ENCODE measurements at places on chromosomes 2 and 18.

GRCh38 chr2:160338901-160339685, 139.0 kb upstream of the ITGB6 start:
- DNase-seq = no peak

- no peak for DNase-seq
Observed at GRCh38 chr2:21818212-21818795, 694.5 kb downstream of the TDRD15 start.

DNA sequence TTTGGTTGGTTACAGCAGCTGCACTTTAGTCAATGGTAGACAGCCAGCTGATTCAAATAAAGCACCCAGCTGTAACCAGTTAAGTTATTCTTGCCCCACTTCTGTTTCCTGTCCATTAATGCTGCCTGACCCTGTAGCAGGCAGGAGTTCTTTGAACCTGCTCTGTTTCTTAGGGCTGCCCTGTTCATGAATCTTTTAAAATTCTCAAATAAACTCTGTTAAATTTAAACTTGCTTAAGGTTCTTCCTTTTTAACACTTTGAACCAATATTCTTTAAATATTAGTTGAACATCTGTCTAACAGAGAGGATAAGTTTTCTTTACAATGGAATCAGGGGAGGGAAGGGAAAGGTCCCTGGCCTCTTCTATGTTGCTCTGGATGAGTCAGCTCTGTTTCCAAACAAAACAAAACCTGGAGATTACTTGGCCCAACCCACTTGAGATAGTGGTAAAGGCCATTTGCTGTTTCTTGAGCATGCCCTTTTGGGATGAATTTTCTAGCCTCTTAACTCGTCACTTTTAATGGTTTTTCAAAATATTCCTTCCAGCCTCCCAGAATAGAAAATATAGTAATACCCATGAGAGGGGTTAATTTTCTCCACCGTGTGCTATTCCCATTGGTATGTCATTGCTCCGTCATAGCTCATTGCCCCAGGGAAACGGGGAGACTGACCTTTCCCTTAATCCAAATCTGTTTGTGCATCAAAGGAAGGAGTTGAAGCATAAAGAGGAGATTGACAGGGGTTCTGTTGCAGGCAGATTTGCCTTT, 112.1 kb upstream of the FHL2 start:
- no peak for DNase-seq

DNA sequence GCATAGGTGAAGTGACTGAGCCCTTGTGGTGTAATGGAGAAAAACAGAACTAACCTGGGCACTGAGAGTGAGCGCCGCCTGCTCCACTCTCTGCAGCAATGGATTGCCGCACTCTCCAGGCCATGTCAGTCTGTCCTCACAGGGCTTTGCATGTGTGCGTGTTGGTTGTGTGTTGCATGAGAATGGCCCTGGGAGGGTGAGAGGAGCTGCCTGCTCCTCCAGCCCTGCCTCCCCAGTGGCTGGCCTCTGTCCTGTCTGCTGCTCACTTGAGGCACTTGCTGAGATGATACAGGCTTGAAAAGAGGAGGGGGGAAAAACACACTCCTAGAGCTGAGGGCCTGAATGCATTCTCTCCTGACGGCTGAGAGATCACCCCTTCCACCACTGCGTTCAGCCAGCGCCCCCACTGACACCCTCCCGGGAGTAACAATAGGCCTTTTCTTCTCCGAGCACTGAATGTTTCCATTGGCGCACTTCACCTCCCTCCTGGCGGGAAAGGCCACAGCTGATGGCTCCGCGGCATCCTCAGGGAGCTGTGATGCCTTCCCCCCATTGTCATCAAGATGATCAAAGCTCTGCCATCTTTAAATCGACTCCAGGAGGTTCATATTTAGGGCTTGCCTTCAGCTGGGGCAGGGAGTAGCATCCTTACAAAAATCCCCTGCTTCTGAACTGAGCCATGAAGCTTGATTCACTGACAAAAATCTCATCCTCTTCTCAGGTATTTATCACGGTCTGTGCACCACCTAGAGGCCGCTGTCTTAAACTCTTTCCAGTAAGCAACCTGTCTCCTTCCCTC, 49.9 kb upstream of the DAPL1 start:
- DNase-seq = peak; percentile 31

- no peak for DNase-seq
Observed at GRCh38 chr2:62435720-62436119, 70.3 kb downstream of the TMEM17 start.

DNA sequence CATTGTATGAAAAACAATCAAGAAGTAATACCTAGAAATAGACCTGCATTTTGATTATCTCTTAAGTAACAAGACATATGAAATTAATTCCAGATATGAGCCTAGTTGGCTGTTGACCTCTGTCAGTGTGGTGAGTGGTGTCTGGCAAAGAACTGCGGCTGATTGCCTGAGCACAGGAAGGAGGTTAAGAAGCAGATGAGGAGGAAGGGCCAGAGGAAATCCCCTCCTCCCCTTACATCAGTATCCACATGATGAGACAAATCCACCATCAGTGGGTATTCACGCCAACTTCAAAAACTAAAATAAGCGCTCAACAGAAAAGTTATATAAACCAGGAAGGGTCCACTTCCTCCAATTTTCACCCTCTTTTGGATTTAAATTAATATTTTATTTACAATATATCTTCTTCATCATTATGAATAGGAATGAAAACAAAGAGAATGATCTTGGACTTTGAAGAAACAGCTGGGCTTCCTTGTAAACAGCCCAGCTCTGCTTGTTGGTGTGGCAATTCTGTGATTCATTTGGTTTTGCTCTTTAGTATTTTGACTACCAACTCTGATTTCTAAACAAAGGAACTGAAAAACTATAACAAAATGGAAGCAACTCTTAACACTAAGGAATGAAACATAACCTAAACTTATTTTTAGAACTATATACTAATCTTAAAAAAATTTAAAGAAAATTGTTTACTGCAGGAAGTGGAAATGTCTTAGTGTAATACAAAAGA, 27.3 kb downstream of the RFTN2 start:
- DNase-seq = no peak

GRCh38 chr2:57760381-57760801, 286.2 kb upstream of the VRK2 start:
- no peak for DNase-seq

DNA sequence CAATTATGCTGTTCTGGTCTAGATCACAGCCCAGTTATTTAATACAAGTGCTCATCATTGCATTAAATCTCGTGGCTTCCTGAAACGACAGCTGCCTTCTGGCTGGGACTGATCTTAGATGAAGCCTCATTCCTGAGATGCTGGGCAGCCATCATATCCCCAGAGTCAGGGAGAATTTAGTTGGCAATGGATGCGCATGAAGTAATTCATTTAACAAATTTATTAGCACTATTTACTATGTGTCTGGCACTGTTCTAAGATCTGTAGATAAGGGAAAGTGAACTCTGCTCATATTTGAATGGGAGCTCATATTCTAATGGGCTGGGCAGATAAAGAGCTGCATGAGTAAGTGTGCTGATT, 244.7 kb downstream of the KCNS3 start:
- DNase-seq = no peak

- DNase-seq = no peak
Observed at GRCh38 chr18:48929941-48930713, 20.6 kb downstream of the SMAD7 start.

DNA sequence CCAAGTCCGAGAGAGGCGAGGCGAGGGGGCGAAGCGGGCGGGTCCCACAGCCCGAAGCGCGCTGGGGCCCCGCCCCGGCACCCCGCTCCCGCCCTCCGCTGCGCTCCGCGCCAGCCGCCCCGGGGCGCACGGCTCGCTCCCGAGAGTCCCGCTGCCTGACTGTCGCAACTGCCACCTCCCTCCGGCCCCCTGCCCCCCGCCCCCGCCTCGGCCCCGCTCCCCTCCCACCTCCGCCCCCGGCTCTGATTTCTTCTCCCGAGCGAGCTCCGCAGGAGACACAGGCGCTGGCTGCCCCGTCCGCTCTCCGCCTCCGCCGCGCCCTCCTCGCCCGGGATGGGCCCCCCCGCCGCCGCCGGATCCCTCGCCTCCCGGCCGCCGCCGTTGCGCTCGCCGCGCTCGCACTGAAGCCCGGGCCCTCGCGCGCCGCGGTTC, at the start of gene WNT6:
Gene WNT6, plus strand, starts transcription at position 250 of the 432 bp plus-strand sequence. CDS start 233 bp downstream, outside the sequence.
- no peak for DNase-seq

DNA sequence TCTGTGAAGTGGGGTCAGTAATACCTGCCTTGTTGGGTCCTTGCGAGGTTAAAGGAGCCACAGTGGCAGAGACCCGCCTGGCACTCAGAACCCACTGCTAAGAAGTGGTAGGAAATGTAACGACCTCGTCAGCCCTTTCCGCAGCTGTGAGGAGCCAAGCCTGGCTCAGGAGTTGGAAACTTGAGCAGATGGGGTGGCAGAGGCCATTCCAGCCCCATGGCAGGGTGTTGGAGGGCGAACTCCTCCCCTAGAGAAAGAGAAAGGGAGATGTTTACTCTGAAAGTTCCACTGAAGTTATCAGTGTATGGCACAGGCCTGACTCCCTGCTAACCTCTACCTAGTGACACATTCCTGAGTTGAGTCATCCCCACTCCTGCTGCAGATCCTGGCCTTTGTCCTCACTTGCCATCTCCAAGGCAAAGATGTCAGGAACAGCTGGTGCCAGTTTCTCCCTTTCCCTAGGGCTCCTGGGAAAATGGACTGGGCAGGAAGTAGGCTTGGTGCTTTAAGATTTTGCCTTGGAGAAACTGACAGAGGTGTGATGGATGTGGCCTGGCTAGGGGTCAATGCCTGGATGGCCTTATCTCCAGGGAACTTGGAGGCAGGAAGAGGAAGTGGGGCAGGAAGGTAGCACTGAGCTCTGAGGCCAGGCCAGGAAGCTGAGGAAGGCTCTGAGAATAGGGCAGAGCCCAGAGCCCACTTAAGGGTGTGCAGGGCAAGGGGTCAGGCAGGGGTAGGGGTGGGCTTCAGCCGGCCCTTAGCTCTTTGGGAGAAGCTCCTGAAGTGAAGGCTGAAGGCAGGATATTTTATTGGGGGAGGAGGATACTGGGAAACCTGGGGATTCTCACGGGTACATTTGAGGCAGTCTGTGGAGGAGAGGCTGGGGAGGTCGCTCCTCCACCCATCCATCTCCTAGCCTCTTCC, 888 bp downstream of the VAMP5 start:
- peak; percentile 46 for DNase-seq

DNA sequence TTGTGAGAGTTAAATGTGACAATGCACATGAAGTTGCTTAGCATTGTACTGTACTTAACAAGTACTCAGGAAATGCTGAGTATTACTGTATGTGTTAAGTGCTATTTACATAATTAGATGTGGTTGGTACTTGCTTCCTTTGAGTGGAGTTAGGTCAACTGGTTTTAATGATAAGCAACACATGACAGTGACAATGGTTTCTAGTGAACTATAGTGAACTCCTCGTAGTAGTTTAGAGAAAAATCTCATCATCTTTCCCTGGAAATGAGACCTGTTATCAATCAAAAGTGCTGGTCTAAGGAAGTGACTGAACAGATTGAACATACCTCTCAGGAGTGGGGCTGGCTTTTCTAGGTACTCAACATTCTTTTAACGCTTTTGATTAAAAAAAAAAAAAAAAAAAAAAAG, 29.2 kb upstream of the ZDBF2 start:
- no peak for DNase-seq

- no peak for DNase-seq
Observed at GRCh38 chr2:197591339-197592072, 75.6 kb downstream of the MOB4 start.

DNA sequence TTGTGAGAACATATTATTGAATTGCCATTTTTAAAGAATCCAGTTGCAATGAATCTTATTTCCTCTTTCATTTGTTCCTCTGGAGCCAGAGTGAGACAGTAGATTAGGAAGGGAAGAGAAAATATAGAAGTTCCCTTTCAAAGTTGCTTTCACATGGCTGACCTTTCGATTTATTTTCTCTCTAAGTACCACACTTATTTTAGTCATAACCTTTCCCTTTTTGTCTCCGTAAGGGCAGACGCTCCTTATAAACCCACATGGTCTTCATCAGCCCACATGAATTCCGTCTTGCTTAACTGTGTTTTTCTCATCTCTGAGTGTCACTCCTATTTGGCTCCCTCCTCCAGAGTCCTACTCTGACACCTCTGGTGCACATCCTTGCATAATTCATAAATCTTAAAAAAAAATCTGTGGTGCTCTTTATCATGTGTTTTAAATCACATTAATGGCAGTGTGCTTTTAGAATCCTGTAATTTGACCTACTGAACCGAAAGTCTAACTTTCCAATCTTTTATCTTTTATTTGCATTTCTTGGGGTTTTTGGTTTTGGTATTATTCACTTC, 38.5 kb upstream of the ZNF396 start:
- DNase-seq = no peak

GRCh38 chr2:160842286-160842685, 317.9 kb upstream of the TANK start:
- DNase-seq = no peak

DNA sequence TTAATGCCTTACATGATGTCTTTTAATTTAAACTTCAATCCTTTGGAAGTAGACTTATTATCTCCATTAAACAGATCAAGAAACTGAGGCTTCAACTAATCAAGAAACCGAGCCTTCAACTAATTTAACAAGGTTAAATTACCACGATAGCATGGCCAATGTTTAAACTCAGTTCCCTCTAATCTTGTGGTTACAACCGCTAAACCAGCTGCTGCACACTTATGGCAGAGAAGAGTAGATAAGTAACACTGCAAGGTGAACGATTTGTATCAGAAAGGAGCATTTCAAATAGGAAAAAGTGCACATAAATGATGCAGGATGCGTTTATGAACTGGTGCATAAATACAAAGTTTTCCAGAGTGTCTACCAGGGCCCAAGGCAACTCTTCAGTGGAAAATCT, 144.6 kb upstream of the CAVIN2 start:
- no peak for DNase-seq

DNA sequence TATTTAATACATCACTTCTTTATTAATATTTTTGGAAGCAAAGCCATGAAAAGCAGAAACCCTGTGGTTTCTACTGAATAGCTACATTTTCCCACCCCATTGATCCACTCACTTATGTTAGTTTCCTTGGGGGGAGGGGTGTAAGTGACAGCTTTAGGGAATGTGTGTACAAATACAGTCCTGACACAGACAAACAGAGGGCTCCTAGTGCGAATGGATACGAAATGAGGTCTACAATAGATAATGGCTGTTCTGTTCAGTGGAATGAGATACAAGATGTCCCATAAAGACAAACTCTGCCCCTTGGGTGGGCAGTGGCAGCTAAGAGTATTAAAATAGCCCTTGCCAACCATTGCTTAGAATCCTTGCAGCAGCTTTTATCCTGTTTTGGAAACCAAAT, 312.9 kb downstream of the NCKAP5 start:
- no peak for DNase-seq

GRCh38 chr2:134269972-134270735, 16.3 kb downstream of the MGAT5 start:
- DNase-seq = no peak

- no peak for DNase-seq
Observed at GRCh38 chr2:25000036-25000435, 28.3 kb upstream of the DNAJC27 start.

DNA sequence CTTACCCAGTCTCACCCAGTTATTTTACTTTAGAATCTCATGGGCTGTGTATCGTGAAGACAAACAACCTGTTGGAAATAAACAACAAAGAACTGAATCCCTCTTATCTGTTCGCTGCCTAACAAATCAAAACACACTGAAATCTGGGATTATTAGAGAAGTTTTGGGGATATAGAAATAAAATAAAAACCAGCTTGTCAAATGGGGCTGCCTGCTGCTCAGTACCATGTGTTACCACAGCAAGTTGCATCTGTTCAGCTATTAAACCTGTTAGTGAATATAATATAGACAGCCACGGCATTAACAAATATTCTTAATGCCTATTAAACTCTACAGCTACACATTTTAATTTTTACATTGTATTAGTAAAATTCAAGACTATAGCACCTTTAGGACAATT, 810.8 kb downstream of the NRXN1 start:
- no peak for DNase-seq

- DNase-seq = no peak
Observed at GRCh38 chr18:4455113-4455811, at the start of gene DLGAP1. Gene DLGAP1, minus strand, starts transcription at chr18:4455307.

GRCh38 chr2:675982-676646, 1.1 kb downstream of the TMEM18 start:
- DNase-seq = peak; percentile 26
